ENCODE measurements at places on chromosomes 6 and 20.

GRCh38 chr20:37123441-37123840, 27.6 kb upstream of the RBL1 start:
- no peak for DNase-seq

DNA sequence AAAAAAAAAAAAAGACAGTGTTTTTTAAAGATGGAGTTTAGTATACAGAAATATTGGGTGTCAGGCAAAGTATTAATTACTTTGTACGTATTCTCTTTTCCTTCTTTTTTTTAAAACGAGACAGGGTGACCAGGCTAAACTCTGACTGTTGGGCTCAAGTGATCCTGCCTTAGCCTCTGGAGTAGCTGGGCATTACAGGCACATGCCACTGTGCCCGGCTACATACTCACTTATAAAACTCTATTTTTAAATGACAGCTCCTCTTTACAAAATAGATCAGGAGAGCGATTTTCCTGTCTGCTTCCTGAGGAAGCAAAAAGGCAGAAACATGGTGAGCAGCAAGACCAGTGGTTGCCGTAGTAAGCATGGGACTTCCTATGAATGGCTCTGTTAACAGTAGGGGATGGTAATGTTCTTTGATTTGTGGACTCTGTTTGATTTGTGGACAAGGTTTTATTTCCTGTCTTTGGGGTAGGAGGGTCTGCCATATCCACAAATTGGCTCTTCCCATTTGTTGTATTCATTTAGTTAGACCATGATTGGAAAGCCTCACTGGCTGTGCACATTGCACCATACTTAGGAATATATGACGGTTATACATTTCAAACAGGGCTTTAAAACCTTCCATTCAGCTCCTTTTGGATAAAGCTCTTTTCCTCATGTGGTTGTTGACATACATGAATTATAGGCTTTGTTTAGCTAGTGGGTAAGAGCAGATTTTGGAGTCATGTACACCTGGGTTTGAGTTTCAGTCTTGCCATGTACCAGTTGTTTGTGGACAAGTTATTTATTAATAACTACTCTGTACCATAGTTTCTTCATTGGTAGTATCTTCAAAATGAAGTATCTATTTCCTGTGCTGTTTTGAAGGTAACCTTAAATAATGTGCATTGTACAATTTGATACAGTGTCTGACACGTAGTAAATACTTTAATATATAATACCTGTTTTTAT, 45.1 kb downstream of the PTPRA start:
- DNase-seq, result no peak

- no peak for DNase-seq
Measured at GRCh38 chr20:59456342-59457279, 147.7 kb upstream of the PHACTR3 start.

DNA sequence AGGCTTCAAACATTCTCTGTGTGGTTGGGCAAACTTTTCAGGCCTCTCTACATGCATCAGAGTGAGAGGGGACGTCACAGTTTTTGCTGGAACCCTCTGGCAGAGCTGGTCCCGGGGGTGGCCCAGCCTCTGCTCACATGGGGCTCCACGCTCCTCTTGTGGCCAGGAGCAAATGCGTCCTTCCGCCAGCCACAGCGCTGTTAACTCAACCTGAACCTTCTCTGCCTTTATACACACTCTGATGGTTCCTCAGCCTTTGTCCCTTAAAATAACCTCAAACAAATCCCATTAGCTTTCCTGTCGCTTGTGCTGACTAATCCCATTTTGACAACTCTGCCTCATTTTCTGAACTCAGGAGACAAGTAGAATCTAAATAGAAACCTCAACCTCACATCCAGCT, 39.4 kb upstream of the TGM6 start:
- no peak for DNase-seq
